ENCODE measurements at places on chromosomes 7 and 10.
A peak's percentile ranks its signal among the peaks of the same experiment; 100 is the strongest.

DNA sequence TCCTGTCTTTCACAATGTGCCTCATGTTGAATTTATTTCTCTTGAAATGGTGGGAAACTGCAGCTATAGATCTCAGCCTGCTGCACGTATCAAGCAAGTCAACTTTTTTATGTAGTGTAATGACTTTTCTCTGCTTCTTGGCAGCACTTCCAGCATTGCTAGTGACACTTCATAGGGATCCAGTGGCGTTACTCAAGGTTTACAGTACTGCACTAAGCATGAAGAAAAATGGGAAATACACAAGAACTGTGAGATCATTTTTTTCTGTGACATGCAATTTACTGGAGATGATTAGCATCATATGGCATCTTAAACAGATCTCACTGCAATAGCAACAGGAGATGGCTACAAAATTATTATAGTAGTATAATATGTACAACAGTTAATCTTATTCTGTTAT, 90.9 kb downstream of the POLR1F start:
- DNase-seq = no peak

GRCh38 chr10:43220657-43221418, 46.0 kb downstream of the RASGEF1A start:
- no peak for DNase-seq

DNA sequence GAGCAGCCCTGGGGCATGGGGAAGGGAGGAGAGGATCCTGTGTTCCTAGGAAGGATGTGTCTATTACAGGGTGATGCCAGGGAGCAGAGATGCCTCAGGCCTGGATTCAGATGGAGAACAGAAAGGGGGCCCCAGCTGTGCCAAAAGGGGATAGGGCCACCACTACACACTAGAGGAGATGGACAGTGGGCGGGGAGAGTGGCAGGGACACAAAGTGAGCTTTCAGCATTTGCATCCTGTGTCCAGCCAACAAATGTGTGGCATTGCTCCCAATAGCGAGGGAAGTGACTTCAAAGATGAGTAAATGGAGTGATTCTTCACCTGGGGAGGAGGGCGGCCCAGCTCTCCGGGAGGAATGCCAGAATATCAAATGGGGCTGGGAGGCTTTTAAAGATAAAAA, 64.9 kb upstream of the WAPL start:
- no peak for DNase-seq

- DNase-seq = no peak
Observed at GRCh38 chr7:26787701-26788100, 76.7 kb downstream of the SKAP2 start.

DNA sequence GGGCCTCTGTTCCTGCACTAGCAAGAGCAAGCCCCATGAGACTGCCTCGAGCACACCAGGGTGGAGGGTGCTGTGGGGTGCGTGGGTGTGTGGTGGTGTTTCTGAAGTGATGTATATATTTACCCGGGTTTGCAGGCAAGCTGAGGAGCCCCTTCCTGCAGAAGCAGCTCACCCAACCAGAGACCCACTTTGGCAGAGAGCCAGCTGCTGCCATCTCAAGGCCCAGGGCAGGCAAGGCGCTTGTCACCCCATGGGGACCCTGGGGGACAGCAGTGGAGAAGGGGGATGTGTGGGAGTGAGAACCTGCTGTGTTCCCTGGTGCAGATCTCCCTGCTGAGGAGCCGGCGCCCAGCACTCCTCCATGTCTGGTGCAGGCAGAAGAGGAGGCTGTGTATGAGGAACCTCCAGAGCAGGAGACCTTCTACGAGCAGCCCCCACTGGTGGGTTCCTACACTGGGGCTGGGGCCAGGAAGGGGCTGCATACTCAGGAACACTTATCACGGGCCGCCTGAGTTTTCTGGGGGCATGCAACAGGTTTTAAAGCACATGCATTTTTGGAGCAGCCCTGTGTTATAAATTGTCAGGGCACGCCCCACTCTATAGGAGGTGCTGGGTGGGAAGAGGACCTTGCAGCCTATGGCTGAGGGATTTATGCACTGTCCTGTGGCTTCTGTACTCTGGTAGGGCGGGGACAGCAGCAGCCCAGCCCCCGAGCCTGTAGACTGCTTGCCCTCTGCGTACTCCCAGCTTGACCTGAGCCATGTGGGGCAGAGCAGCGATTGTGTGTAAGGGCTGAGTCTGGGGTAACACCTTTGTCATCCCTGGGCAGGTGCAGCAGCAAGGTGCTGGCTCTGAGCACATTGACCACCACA, 5.9 kb downstream of the PGAM2 start:
- DNase-seq = no peak

DNA sequence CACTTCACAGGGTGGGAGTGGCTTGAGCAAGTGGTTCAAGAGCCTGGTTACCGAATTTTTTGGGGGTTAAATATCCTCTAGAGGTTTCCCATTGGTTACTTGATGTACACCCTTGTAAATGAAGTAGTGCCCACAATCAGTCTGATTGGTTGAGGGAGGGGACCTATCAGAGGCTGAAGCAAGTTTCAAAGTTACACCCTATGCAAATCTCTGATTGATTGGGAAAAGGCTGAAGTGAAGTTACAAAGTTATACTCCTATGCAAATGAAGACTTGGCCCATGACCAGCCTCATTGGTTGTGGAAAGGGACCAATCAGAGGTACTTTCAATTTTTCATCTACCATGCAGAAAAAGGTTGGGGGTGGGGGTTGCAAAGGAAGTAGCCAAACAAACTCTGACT, 34.7 kb downstream of the UBE2D4 start:
- no peak for DNase-seq

DNA sequence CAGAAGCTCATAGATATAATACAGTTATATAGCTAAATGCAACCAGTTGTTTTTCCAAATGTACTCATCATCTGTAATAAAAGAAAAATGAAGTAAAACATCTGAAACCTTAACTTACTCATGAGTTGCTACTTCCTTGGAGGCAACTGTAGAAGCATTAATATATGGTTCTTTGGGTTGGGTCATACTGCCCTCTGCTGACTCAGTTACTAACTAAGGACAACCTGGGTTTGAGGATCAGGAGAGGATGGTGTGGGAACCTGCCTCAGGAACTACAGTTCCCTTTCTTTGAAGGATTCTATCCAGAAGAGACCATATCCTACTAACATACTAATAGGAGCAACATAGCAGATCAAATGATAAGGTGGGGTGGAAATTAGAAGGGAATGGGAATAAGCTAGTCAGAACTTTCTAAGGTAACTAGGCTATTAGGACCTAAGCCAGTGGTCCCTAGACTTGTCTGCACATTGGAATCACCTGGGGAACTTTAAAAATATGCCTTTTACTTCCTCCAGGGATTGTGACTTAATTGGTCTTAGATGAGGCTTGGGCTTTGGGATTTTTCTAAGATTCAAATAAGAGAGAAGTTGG, 20.7 kb downstream of the COX15 start:
- DNase-seq = peak; percentile 70

GRCh38 chr10:86317949-86318725, 48.5 kb downstream of the GRID1 start:
- DNase-seq = no peak

DNA sequence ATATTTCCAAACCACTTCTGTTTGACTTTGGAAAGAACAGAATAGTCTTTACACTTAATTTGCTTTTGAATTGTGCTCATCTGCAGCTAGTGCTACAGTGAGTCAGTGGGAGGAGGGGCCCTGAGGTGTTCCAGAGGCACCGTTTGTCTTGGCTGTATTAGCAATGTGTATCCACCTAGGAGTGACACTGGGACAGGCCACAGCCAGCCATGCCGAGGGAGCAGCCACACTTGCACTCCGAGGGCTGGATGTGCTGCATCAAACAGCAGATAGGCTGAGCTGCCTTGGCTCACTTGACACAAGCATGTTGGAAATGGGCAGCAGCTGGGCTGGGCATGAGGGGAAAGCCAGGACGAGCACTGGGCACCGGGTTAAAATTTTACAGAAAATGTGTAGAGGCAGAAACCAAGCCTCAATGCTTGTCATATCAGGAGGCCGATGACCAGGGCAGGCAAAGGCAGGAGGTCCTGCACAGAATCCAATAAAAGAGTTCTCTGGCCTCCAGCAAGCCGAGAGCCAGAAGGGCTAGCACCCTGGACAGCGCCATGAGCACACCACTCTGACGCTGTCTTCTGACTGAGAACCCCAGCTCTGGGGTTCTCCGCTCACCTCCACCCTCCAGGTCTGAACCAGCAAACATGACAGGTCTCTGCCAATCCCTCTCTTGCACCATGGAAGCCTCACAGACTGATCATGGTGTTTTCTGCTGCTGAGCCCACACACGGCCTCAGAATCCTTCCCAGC, 163.3 kb downstream of the GRID1 start:
- DNase-seq = no peak

DNA sequence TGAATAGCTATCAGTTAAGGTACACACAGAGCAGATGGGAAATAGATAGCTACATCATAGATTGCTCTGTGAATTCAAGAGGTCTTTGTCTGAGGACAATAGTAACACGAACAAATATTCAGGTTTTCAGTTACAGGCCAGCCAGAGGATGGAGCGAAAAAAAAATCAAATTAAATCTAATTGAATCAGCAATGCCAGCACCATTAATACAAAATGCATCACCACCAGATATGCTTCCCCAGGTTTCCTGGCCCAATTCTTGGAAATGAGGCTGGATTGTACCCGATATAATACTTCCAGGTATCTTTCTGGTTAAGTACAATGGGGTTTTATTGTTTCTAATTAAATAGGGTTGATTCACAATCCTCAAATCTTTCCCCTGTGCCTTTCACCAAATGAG, 975.8 kb upstream of the AUTS2 start:
- no peak for DNase-seq

- peak; percentile 95 for DNase-seq
Observed at GRCh38 chr7:157490465-157490912, 153.7 kb downstream of the DNAJB6 start.

DNA sequence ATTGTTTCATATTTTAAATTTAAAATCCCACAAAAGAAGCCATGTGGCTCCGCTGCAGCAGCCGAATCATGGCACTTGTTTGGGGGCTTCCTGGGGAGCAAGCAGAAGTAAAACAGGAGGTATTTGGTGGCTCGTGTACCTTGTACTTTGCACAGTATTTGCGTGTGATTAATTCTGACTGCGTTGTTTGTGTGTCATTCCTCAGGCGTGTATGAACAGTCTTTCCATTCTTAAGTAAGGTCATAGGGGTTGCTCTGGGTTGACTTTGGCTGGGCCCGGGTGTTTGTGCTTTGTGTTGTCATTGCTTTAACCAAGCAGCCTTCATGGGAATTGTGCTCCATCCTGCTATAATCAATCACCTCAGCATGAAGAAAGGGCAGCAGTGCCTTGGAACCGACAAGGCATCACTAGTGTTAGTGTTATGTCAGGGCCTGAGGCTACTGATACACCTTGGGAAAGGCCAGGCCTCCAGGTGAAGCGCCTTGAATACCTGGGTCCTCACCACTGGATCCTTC, 182.4 kb downstream of the ARHGAP21 start:
- no peak for DNase-seq

DNA sequence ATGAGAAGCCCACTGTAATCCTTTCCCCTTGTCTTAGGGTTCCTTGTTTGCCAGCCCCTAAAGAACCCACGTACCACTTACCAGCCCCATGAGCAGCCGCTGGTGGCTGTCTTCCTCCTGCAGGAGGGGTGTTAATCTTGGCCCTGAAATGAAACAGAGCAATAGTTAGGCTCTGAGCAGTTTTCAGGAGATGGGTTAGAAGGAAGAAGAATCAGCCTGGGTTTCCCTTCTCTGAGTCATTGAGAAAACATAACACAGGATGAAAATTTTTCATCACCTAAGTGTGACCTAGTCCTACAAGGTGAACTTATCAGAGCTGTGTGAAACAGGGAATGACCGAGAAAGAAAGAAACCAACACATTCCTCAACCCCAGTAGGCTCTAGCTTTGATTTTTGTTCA, 90.0 kb downstream of the GSAP start:
- DNase-seq = no peak

DNA sequence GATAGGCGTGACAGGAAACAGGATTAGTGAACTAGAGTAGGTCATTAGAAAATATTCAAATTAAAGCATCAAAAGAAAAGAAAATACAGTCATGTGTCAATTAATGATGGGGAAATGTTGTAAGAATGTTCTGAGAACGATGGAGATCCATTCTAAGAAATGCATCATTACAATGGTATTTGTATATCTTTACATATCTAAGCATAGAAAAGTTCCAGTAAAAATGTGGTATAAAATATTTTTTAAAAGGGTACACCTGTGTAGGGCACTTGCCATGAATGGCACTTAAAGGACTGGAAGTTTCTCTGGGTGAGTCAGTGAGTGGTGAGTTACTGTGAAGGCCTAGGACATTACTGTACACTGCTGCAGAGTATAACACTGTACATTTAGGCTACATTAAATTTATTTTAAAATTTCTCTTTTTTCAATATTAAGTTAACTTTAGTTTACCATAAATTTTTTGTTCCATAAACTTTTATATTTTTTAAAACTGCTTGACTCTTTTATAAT, 282.5 kb downstream of the BMPER start:
- DNase-seq = no peak
